Stimulated activated CD4-positive, alpha-beta T cell treated with anti-CD3 and anti-CD28 coated beads, Interleukin-15, amount 100 ng/mL, for 48 hours (primary cell): ENCODE measurements at places on chromosomes 6 and 20.

GRCh38 chr6:33430334-33430733, 10.5 kb downstream of the SYNGAP1 start:
- no peak for DNase-seq

DNA sequence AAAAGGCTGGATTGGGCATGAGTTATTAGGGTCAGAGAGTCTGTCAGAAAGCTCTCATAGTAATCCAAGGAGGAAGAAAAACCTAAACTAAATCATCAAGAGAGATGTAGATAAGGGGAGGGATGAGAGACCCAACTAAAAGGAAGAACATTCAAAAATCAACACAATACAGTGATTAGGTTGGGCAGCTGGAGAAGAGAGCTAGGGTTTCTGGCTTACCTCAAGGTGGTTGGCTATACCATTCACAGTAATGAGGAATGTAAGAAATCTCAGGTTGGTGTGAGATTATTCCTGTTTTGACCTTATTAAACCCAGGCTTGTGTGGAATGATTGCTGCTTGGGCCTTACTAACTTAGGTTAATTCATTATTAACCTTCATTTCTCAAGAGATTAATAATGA, 6.2 kb upstream of the COX7A2 start:
- no peak for DNase-seq

DNA sequence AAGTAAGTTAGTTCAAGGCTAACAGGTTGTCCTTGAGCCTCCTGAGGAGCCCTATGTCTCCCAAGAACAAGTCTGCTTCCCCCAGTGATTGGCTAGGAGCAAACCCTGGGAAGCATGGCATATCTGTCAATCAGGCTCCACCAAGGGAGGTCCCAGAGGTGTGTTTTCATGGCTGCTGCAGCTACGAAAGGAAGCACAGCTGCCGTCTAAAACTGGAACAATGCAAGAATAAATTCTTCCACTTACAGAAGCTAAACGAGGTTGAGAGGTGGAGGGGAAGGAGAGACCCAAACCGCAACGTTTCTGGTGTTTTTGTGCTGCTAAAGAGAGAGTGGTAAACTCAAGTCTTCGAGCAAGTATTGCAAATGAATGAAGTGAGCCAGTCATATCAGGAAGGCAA, 4.9 kb upstream of the PTGIS start:
- DNase-seq = no peak

DNA sequence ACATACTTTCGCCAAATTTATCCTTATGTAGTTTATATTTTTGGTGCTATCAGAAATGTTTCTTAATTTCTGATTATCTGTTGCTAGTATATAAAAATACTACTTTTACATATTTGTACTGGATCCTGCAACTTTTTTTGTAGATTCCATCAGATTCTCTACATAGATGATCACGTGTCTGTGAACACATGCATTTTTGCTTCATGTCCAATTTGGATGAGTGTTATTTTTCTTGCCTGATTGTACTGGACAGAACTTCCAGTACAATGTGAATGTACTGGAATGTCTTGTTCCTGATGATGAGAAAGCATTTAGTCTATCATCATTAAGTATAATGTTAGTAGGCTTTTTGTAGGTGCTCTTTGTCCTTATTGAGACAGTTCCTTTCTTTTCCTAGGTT, 25.0 kb upstream of the SSR1 start:
- DNase-seq = no peak

DNA sequence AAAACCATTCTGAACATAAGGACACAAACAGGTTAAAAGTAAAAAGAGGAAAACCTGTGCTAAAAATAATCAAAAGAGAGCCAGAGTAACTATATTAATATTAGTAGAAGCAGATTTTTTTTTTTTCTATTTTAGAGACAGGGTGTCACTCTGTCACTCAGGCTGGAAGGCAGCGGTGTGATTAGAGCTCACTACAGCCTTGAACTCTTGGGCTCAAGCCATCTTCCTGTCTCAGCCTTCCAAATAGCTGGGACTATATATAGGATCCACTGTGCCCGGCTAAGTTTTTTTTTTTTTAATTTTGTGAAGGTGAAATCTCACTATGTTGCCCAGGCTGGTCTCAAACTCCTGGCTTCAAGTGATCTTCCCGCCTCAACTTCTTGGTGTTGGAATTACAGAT, 33.4 kb upstream of the PLN start:
- DNase-seq = no peak

DNA sequence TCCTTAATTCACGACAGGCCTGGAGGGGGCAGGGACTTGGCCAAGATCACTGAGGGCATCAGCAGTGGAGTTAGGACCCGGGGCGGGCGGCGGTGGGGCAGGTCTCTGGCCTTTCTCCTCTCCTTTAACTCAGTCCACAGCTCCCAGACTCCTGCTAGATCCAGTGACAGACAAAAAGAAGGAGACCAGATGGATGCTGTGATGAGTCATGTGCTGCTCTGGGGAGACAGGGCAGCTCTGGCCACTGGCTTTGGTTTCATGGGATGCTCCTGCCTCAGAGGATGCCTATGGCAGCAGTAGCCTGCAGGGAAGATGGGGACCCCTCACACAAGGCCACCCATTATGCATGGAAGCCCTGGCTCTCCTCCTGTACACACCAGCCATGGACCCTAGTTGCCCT, 20.5 kb downstream of the EPB41L1 start:
- DNase-seq = no peak

DNA sequence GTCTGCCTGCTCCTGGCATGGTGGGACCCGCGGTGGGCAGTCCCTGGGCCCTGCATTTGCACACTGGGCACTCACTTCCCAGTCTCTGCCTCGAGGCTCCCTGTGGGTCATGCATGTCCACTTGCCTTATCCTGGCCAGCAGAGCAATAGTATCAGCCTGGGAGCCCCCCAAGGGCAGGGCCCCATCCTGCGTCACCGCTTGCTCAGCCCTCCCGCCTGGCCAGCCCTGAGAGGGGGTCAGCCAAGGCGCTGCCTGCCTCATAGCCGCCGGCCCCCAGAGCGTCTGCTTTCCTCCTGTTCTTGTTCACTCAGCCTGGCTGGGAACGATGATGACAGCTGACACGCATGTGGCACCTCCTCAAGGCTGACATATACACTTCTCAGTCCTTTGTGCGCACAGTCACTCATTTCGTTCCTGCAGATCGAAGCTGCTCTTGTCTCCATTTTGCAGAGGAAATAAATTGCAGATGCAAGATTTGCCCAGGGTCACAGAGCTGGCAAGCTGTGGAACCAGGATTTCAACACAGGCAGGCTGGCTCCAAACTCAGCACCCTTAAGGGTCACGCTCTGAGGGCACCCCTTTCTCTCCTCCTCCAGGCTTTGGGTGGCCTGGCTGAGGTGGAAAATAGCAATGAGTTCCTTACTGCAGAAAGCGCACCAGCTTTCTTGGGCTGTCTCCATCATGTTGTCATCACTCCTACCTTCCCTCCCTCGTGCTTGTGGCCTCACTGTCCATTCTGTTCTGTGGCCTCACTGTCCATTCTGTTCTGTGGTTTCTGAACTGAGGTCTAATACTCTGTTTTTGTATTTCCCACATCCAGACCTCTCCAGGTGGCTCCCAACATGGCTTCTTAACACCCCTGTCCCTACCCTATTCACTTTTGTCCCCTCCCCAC, 17.2 kb downstream of the KCNK17 start:
- no peak for DNase-seq

DNA sequence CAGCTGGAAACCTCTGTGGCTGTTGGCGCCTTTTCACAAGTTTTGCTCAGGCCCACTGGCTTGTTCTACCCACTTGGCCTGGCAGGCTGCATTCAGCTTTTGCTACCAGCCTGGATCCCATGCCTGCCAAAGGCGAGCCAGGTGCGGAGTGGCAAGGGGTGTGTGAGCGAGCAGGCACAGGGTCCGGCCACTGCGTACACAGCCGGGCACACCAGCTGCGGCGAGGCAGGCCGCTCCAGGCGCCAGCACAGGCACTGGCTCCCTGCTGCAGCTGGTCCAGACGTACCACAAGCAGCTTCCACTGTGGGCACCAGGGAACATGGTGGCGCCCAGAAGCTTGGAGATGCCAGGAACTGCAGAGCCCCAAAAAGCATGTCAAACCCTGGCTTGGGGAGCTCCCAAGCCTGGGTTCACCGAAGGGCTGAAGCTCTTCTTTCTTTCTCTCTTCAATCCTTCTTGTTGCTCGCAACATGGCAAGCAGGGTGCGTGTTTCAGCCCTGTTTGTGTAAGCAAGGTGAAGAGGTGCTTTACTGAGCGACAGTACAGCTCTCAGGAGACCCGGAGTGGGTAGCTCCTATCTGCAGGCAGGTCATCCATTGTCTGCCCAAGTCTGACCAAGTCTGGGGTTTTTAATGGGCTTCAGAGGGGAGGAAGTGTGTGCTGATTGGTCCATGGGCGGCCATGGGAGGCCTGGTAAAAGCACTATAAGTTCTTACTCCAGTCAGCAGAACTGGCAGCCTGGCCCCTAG, 32.6 kb upstream of the GRM4 start:
- DNase-seq = no peak

DNA sequence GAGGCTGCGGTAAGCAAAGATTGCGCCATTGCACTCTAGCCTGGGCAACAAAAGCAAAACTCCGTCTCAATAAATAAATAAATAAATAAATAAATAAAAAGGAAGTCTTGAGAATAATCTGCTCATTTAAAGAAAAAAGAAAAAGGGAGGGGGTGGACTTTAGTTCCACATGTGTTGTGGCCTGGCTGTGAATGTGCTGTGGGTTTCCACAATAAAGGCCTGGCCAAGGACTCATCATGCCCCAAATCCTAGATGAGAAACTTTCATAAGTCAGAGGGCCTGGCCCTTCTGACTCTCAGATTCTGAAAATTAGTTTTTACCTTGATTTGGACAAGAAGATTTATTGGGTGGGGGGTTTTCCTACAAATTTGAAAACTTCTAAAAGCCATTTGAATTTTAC, 48.4 kb downstream of the RIOK1 start:
- DNase-seq = no peak

DNA sequence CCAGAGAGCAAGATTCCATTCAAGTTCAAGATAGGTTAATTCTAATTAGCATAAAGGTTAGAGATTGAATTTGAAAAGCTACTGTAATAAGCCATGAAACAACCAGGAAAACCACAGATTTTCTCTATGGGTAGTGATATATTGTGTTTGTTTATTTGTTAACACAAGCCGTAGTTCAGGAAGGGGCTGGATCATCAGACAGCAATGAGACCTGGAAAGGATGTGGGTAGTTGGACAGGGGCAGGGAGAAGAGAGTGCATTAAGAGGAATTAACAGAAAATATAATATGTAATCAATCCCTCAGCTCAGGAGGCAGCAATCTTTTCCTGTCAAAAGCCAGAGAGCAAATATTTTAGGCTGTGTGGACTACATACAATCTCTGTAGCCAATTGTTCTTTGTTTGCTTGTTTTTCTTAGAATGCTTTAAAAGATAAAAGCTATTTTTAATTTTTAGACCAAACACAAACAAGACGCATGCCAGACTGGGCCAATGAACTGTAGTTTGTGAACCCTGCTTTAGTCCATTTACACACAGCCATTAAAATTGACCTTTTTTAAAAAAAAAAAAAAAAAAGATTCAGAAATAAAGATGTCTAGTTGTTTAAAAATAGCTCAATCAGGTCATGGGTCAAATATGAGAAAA, 398.7 kb upstream of the MARCKS start:
- DNase-seq = no peak

DNA sequence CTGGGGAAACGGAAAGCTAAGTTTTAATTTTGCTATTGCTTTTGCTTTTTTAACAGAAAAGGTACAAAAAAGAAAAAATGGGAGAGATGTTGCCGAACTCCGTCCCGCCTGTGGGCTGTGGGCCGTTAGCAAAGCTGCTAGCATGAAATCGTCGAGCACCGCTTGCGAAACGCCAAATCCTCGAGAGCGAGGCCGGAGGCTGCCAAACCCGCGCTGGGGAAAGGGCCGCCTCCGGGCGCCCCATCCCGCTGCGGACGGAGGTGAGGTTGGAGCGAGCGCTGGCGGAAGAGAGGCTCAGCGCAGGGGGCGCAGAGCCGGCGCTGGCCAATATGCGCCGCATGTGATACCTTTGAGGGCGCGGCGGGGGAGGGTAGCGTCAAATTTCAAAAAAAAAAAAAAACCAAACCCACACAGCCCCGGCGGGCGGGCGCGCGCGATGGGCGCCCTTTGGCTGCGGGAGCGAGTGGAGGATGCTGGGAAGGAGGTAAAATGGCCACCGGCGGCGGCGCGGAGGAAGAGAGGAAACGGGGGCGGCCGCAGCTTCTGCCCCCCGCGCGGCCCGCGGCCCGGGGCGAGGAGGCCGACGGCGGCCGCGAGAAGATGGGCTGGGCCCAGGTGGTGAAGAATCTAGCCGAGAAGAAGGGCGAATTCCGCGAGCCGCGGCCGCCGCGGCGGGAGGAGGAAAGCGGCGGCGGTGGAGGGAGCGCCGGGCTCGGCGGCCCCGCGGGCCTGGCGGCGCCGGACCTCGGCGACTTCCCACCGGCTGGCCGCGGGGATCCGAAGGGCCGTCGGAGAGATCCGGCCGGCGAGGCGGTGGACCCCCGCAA, at the start of gene ZCCHC3:
TSS of gene ZCCHC3 (plus strand) at position 473 of the 827 bp plus-strand sequence. CDS start at position 490, 17 bp downstream.
- peak; percentile 72 for DNase-seq

- no peak for DNase-seq
Observed at GRCh38 chr6:168413856-168414255, 27.1 kb upstream of the SMOC2 start.

- DNase-seq = peak; percentile 39
Observed at GRCh38 chr20:62804627-62805154, at the start of gene OGFR. OGFR (plus strand) TSS chr20:62804835; CDS start chr20:62804860, 25 bp downstream.

- no peak for DNase-seq
Observed at GRCh38 chr6:3176562-3177355, 19.4 kb upstream of the TUBB2A start.

DNA sequence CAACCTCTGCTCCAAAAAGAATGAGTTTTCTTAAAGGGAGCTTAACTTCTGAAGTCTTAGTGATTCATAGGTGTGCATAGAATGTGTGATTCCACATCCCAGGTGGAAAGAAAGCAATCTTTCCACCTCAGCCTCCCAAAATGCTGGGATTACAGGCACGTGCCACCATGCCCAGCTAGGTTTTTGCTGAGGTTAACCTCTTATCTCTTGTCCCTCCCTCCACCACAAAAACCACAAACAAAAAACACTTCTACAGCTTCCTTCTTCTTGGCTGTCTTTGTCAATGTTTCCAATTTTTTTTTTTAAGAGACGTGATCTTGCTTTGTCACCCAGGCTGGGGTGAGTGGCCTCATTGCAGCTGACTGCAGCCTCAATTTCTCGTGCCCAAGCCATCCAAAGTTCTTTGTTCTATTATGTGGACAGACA, 8.1 kb upstream of the CSE1L start:
- DNase-seq = peak; percentile 14

DNA sequence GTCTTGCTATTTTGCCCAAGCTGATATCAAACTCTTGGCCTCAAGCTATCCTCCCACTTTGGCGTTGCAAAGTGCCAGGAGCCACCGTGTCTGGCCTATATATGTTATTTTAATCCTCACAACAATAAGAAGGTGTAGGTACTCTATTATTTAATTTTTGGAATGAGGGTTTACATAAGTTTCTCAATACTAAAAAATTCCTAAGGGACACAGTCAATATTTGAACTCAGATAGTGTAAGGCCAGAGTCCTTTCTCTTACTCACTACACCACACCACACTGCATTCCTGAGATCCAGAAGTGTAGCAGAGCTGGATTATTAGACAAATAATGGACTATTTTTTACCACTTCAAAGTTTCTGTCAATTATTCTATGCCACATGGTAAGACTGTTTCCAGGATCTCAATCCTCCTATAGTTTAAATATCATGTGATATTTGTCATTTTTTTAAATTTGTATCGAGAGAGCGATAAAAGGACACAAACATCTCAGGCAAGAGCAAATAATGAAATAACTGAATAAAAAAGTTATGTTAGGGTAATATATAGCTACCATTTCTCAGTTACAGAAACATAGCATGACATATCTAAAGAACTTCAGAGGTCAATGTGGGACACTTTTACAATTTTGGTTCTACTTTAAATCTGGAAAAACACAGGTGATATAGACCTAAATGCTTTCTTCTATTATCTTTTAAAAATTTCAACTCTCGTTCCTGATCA, 162.2 kb upstream of the THEMIS start:
- DNase-seq = no peak
